GM12891 (cell line): ENCODE measurements at places on chromosomes 6 and 20.

GRCh38 chr20:55977690-55978459, 27.4 kb downstream of the CBLN4 start:
- no peak for DNase-seq

DNA sequence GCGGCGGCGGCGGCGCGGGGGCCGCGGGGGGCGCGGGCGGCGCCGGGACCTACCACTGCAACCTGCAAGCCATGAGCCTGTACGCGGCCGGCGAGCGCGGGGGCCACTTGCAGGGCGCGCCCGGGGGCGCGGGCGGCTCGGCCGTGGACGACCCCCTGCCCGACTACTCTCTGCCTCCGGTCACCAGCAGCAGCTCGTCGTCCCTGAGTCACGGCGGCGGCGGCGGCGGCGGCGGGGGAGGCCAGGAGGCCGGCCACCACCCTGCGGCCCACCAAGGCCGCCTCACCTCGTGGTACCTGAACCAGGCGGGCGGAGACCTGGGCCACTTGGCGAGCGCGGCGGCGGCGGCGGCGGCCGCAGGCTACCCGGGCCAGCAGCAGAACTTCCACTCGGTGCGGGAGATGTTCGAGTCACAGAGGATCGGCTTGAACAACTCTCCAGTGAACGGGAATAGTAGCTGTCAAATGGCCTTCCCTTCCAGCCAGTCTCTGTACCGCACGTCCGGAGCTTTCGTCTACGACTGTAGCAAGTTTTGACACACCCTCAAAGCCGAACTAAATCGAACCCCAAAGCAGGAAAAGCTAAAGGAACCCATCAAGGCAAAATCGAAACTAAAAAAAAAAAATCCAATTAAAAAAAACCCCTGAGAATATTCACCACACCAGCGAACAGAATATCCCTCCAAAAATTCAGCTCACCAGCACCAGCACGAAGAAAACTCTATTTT, 2.0 kb downstream of the FOXC1 start:
- DNase-seq, result no peak

DNA sequence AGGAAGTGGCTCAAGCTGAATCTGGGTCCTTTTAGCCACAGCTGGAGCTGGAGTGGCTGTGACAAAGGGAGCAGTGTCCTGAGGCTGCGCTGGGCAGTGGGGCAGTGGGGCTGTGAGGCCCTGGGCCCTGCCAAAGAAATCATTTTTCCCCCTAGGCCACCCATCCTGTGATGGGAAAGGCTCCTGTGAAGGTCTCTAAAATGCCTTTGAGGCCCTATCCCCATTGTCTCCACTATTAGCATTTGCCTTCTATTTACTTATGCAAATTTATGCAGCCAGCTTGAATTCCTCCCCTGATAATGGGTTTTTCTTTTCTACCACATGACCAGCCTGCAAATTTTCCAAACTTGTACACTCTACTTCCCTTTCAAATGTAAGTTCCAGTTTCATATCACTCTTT, 539.2 kb downstream of the MEI4 start:
- DNase-seq, result no peak

DNA sequence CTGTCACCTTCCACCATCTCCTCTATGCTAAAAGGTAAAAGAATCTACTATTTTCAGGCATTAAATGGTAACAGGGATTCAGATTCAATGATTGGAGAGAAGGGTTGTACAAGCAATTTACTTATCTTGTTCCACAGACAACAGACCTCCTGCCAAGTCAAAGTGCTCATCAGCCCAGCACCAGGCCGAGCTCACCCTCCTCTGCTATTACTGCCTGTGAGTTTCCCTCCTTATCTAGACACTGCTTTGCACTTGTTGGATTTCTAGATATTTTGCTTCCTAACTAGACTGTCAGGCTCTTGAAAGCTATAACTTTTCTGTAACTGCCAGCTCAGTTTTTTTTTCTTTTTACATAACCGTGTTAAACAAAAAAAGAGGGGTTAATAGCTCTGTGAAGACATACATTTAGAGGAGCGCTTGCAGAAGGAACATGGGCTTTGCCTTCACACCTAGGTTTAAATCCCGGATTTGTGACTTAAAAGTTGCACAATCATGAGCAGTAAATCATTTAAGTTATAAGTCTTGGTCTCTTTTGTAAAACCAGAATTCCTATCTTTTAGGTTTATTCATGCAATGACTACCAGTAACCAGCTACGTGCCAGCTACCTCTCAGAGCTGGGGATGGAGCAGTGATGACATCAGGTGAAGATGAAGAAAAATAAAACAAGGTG, 1.1 kb upstream of the FAM162B start:
- no peak for DNase-seq

DNA sequence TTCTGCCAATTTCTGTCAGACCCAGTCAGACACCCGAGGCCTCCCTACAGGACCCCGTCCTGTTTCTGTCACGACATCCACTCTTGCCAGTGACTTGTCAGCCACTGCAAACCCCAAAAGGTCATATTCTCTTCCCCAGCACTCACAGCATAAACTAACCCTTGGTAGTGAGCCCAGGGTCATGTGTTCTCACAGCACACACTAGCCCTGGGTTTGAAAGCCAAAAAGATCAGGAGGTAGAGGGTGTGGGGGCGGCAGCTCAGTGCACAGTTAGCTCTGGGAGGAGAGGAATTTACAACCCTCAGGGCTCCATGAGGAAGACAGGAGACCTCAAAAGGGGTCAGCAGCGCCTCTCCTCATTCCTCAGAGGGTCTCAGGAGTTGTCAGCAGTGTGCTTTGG, 9.9 kb upstream of the SNX9 start:
- DNase-seq, result no peak

GRCh38 chr6:145842693-145843546, 28.3 kb upstream of the FBXO30 start:
- no peak for DNase-seq

DNA sequence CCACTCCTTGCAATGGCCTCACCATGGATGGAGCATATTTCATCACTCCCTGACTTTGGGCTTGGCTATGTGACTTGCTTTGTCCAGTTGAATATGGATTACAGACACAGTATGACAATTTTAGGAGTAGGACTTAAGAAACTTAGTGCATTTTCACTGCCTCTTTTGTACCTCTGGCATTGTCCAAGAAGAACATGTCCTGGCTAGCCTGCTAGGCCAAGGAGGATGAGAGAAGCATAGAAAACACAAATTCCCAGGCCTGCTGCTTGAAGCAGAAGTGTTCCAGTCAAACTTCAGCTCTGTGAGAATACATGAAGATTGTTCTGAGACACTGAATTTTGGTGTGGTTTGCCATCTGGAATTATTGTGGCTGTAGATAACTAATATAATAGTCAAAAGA, 3.1 kb upstream of the MCHR2 start:
- DNase-seq, result no peak

GRCh38 chr6:32589596-32590449, at the start of gene HLA-DRB1:
Gene HLA-DRB1, minus strand, starts transcription at chr6:32589848. Its CDS starts 106 bp downstream, at chr6:32589742.
- DNase-seq, result no peak

- DNase-seq, result no peak
These were observed 32.7 kb downstream of the TUBB2B start for GRCh38 chr6:3194535-3195419.

DNA sequence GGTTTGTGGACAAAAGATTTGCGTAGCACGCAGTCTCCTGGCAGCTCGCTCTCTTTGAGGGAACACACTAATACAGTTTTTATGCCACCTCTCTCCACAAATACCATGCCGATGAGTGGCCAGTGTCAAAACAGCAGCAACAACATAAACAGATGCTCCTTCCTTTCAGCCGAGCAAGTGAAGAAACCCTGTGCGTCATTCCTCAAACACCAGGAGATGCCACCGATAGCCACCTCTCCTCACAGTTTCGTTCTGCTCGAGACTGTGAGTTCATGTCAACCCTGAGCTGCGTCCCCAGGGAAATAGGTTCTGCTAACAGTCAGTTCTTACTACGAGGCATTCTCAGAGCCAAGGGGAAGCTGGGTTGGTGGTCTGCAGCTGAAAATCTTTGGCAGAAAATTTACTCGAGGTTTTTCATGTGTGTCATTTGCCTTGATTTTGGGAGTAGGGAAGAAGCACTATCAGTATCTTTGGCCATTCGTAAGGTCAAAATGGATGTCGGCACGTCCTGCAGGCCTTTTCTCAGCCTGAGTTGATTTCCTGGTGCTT, 59.9 kb downstream of the EYA2 start:
- DNase-seq, result no peak

GRCh38 chr20:34013554-34013953, 19.8 kb downstream of the RALY start:
- no peak for DNase-seq

- DNase-seq, result no peak
These were observed 46.0 kb downstream of the PLCG1 start for GRCh38 chr20:41183391-41183790.

DNA sequence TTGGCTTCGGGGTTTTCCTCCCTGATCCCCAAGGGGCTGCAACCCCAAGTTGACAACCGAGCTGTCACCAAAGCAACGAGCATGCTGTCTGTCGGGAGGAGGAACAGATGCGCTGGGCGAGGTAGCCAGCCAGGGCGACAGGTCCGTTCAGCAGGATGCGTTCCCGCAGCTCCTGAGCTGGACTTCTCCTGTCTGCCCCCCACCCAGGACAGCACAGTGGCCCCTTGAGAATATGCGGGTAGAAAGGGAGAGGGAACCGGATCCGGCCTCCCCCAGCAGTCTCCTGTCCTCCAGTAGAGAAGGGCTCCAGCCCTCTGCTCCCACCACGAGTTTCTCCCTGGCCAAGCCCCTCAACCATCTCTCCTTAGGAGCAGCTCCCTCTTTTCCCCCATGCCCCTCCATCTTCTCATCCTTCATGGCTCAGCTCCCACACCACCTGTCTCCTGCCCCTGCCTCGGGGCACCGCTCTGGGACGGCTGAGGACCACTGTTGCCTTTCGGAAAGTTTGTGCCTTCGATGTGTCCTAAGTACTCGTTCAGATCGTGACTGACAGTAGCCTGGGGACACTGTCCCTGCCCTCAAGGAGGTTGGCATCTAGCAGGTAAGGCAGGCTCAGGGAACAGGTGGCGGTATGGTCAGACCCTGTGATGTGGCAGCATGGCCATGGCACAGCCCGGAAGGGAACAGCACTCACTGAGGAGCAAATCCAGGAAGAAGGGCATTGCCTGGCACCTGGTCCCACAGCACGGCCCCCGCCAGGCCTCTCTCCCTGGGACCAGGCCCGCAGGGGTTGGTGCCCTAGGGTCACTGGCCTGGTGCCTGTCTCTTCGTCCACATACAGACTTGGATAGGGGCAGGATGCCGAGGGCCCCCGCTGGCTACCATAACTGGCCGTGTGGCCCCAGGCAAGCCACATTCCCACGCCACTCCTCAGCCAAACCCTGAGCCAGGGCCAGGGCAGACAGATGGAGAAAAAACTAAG, 96.3 kb downstream of the ASXL1 start:
- no peak for DNase-seq

DNA sequence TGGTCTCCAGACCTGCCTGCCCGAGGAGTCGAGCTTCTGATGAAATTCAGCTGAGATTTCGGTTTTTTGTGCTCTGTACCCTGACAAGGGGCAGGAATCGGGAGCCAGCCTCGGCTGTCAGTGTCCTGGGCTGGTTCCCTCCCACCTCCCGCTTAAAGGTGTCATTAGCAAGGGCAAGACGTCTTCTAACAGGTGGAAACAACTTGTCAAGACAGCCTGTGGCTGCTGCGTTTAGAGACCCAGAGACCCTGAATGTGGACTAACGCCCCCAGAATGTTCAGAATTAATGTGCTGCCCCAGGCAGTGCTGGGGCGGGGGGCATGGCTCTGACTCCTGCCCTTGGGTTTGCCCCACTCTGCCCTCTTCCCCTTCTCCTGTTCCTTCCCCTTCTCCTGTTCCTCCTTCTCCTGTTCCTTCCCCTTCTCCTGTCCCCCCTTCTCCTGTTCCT, 69.7 kb downstream of the PHACTR3 start:
- no peak for DNase-seq

DNA sequence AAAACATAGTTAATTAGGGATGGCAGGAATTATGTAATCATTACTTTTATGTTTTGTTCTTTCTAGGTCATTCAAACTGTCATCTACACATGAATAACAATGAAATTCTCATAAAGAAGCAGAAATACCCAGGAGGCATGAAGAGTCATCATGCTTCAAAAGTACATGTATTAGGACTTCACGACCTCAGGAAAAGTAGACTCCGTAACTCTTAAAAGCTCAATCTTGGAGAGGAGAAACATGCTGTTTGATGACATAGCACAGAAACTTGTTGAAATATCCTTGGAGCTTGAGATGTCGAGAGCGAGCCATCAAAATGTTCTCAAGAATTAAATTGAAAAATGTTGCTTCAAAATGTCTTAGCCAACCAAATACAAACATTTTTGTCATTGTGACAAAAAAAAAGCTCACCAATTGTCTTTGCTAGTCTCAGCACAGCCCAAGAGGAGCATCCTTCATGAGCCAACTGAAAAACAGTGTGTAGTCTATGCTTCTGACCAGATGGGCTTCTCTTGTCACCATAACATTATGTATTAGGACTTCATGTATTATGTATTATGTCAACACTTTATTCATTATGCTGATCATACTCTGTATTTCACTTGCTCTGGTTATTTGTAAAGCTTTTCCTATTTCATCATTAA, 28.2 kb upstream of the ANKEF1 start:
- no peak for DNase-seq

DNA sequence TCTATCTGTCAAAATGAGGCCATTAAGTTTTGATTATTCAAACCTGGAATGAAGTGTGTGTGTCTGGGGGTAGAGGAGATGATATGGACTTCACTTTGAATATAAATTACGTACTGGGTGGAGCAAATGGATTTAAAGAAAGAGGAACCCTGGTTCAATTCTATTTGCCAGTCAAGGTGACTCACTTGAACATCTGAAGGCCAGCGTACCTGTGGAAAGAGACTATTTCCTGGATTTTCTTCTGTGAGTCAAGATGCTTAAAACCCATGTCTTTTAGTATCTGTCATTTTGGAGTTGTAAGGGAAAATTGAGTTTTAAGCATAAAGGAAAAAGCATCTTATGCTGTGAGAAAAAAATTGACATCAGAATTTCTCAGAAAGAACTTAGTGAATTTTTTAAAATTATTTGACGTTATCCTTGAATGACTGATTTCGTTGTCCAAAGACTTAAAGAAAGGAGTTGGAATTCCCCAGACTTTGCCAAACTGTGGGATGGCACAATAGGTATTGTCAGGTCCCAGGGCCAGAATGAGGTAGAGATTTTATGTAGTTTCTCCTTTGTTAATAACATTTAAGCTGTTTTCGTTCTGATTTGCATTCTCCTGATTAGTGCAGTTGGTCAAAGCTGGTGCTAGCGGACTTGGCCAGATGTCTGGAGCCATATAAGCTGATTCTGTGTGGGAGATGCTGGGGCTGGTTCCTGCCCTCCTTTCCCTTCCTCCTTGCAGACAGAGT, 2.4 kb upstream of the PPP1R14C start:
- DNase-seq, result no peak

DNA sequence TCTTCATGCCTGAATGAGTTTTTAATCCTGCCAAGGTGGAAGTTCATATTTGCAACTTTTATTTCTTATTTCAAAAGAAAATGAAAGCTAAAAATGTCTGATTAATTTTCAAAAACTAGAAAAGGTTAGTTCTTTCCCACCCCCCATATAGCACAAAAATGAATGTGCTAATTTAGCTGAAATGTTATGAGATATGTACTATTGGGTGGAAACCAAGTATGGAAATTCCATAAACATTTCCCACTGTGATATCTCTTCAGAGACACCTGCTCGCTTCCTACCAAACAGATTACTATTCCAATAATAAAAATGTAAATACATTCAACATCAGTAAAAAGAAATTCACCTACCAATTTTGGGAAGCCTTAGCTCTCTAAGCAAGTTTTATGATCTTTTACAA, 678.6 kb upstream of the ID4 start:
- no peak for DNase-seq

GRCh38 chr20:10784554-10785183, 110.9 kb upstream of the JAG1 start:
- DNase-seq, result no peak

GRCh38 chr6:44009425-44010321, 117.6 kb downstream of the MRPL14 start:
- no peak for DNase-seq

- peak; percentile 62 for DNase-seq
These were observed 6.5 kb upstream of the ZSCAN9 start for GRCh38 chr6:28218312-28219248.
